Endothelial cell of umbilical vein (primary cell): ENCODE measurements at places on chromosomes 16 and 17. TPM values are rescaled to one million over a fixed set of nuclear protein-coding genes. Genes with fewer than 3 reads are reported as not detected.

- no peaks in the 10 kb centered on the region for H3K36me3 ChIP-seq
- no peak overlapping the region for H3K4me3 ChIP-seq
- no peak overlapping the region for H3K27ac ChIP-seq
- peaks cover 5% of the 10 kb centered on the region for H3K4me1 ChIP-seq
- H3K27me3 ChIP-seq, result peaks cover 22% of the 10 kb centered on the region
These were observed 1.1 kb upstream of the P2RX5 start for GRCh38 chr17:3697103-3697476.

Gene GAST
- not detected in 2 replicates for polyA plus RNA-seq

Gene DNAH3
- polyA plus RNA-seq, result not detected in 2 replicates

DNA sequence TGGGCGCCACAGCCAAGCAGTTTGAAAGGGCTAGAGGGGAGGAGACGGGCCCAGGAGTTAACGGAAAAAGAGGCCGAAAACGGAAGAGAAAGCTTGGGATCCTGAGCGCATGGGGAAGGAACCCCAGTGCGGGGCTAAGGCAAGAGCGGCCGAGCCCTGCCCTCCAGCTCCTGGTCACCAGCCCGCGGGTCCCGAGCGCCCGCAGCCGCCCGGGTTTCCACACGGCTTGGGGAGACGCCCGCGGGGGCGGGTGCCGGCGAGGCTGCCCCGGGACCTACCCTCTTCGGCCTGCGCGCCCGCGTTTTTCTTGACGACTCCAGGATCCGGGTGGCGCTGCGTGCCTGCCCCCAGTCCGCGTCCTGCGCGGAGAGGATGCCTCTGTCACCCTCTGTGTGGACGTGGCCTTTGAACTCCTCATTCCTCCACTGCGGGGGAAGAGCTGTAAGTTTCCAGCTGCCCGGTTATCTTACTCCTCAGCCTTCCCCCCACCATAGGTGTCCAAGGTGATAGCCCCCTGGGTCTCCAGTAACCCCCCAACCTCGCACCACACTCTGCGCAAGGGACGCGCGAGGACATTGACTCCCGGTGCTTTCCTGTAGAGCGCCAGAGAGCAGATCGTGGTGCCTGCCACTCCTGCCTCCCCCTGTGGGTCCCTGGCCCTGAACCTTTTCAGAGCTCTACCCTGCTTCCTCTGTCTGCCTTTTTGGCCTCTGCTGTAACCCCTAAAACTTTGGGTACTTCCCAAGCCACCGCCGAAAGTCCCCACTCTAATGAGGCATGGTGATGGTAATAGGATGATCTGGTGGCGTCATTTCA is 1.7 kb upstream of the CDH11 start:
- H3K27ac ChIP-seq, result no peak overlapping the region
- no peaks in the 10 kb centered on the region for H3K36me3 ChIP-seq
- H3K4me1 ChIP-seq, result peaks cover 24% of the 10 kb centered on the region
- no peaks in the 10 kb centered on the region for H3K27me3 ChIP-seq

DNA sequence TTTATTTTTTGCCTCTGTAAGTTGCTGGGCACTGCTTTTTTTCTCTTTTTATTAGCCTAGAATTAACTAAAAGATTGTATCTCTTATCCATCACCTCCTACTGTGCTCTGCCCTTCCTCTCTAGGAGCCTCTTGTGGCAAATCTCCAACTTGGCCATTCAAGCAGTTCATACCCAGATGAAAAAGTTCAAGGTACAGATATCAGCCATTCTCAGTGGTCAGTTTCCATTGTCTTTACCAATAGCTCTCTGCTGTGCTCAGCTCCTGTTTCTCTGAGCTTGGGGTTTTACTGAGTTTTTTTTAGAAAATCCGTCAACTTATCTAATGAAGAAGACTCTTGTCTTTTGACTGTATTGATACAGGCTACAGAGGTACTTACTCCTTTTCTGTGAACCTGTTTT is 15.6 kb downstream of the MOSMO start:
- H3K27me3 ChIP-seq, result no peaks in the 10 kb centered on the region
- no peak overlapping the region for H3K27ac ChIP-seq
- H3K4me3 ChIP-seq, result no peak overlapping the region
- no peak for DNase-seq
- H3K4me1 ChIP-seq, result peaks cover 59% of the 10 kb centered on the region
- no peaks in the 10 kb centered on the region for H3K36me3 ChIP-seq

Gene CCL13
- polyA plus RNA-seq, result not detected in 2 replicates

GRCh38 chr16:86768999-86769398 is 190.7 kb downstream of the FOXL1 start:
- peaks cover 11% of the 10 kb centered on the region for H3K27me3 ChIP-seq
- no peaks in the 10 kb centered on the region for H3K4me1 ChIP-seq
- H3K36me3 ChIP-seq, result no peaks in the 10 kb centered on the region
- no peak overlapping the region for H3K4me3 ChIP-seq

DNA sequence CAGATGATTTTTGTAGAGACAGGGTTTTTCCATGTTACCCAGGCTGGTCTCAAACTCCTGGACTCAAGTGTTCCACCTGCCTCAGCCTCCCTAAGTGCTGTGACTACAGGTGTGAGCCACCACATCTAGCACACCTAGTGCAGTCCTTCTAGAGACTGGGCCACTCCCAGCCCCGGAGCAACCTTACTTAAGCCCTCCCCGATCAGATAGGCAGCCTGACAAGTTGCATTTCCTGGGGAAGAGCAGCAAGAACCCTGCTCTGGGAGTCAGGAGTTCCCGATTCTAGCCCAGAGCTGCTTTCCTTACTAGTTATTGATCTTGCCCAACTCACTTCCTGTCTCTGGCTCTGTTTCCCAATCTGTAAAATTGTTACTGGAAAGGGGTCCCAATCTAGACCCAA is 7.0 kb upstream of the NAGLU start:
- H3K4me1 ChIP-seq, result peaks cover 9% of the 10 kb centered on the region
- no peak for DNase-seq
- H3K36me3 ChIP-seq, result no peaks in the 10 kb centered on the region
- H3K27me3 ChIP-seq, result no peaks in the 10 kb centered on the region

Gene PER1
- 12.1 and 13.6 TPM in 2 replicates for polyA plus RNA-seq

Gene C17orf107
- 0.68 and 0.86 TPM in 2 replicates for polyA plus RNA-seq

Gene RNFT1
- 7.0 and 10.7 TPM in 2 replicates for polyA plus RNA-seq

DNA sequence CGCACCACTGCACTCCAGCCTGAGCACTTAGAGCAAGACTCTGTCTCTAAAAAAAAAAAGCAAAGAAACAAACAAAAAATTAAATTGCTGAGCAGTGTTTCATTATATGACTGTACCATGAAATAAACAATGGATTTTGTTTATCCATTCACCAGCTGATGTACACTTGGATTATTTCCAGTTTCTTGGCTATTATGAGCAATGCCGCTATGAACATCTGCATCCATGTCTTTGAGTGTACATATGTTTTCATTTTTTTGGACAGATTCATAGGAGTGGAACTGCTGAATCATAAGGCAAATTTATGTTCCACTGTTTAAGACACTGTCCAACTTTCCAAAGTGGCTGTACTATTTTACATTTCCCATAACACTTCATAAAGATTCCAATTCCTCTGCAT is 8.0 kb downstream of the RNF157 start:
- H3K36me3 ChIP-seq, result no peaks in the 10 kb centered on the region
- no peak for DNase-seq
- H3K4me3 ChIP-seq, result no peak overlapping the region
- H3K27me3 ChIP-seq, result peaks cover 22% of the 10 kb centered on the region
- no peaks in the 10 kb centered on the region for H3K4me1 ChIP-seq

GRCh38 chr16:72766506-72766905 is 281.4 kb downstream of the ZFHX3 start:
- no peaks in the 10 kb centered on the region for H3K4me1 ChIP-seq
- no peaks in the 10 kb centered on the region for H3K36me3 ChIP-seq
- no peak overlapping the region for H3K27ac ChIP-seq
- no peak for DNase-seq

DNA sequence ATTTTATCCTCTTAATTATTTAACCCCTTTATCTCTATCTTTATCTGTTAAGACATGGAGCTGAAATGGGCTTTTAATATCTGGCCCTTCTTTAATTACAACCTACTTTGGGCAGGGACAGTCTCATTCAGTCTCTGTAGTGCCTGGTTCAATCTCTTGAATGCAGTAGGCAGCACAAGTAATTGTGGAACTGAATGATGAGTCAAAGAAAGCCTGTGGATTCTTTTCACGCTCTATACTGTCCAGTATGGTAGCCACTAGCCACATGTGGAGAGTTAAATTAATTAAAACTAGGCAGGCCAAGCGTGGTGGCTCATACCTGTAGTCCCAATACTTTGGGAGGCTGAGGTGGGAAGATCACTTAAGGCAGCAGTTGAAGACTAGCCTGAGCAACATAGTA is 9.3 kb downstream of the BPTF start:
- DNase-seq, result no peak
- no peaks in the 10 kb centered on the region for H3K27me3 ChIP-seq
- no peaks in the 10 kb centered on the region for H3K4me1 ChIP-seq
- H3K36me3 ChIP-seq, result no peaks in the 10 kb centered on the region

Gene ICAM2
- polyA plus RNA-seq, result 2,377 and 2,759 TPM in 2 replicates

DNA sequence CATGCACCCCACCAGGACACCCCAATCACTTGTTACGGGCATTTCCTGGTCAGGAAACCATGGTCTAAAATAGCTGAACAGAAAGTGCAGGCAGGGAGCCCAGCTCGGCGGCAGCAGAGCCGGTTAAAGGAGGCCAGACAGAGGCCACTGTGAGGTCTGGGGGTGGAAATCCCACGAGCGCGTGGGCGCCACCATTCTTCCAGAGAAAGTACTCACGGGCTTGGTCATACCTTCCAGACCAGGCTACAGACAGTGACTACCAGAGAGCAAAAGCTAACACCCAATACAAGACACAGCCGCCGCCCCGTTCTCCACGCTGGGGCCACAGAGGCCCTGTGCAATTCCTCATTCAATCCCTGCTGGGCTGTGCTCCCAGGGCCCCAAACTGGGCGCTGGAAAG is 11.9 kb downstream of the CEP131 start:
- H3K36me3 ChIP-seq, result no peaks in the 10 kb centered on the region
- H3K27me3 ChIP-seq, result no peaks in the 10 kb centered on the region
- H3K27ac ChIP-seq, result no peak overlapping the region
- DNase-seq, result no peak

DNA sequence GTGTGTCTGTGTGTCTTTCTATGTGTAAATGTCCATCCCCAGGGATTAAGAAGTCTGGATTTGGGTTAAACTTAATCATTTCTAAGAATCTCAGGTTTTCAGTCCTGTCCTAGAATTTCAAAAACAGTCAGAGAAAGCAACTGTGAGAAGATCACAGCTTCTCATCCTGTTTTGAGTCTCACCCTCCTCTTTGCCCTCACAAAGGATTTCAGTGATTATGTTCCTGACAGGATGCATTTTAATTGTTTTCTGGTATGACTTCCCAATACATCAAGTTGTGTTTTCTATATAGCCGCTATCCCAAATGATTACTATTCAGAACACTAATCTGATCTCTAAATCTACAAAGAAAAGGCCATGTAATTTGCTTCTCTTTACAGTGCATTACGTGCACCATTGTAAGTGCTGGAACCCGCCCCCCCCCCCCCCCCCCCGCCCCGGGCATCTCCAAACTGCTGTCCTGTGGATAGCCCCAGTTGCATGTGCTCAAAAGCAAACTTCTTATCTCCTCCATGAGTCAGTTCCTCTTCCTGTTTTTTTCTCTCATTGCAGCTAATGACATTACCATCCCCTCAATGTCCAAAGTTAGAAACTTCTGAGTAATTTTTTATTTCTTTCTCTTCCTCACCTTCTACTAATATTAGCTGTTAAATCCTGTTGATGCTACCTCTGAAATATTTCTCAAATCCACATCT is 73.9 kb downstream of the CDH13 start:
- no peaks in the 10 kb centered on the region for H3K36me3 ChIP-seq
- DNase-seq, result peak; percentile 84
- H3K27ac ChIP-seq, result peak overlapping the region; percentile 76
- H3K27me3 ChIP-seq, result no peaks in the 10 kb centered on the region

- H3K27ac ChIP-seq, result no peak overlapping the region
- no peaks in the 10 kb centered on the region for H3K4me1 ChIP-seq
- no peak overlapping the region for H3K4me3 ChIP-seq
- DNase-seq, result no peak
- no peaks in the 10 kb centered on the region for H3K27me3 ChIP-seq
These were observed 11.7 kb upstream of the C16orf95 start for GRCh38 chr16:87328846-87329245.

DNA sequence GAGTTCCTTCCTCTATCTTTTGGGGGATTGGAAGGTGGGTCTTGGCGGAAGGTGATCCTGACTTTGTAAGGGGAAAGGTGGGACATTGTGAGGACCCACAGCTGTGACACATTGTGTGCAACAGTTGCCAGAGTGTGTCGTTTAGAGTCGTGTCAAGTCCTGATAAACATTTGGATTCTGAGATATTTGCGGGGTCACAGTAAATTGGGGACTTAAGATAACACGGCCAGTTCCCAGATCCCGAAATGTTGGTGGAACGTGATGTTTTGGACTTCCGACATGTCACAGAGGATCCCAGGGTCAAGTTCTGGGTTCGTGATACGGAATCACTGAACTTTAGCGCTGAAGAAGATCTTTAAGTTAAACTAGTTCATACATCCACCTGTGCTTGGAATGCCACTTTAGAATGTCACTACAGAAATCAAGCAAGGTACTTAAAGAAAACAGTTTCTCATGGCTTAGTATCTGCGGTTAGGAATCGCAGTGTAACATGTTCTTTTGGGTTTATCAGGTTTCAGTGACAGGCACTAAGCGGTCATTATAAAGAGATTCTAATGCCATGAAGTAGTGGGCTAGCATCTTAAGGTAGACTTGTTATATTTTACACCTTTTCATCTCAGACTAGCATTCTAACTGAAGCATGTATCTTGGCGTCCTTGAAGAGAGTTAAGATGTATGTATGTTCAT is 815 bp downstream of the ATAD5 start:
- peak overlapping the region; percentile 60 for H3K27ac ChIP-seq
- DNase-seq, result peak; percentile 19
- no peaks in the 10 kb centered on the region for H3K36me3 ChIP-seq
- H3K27me3 ChIP-seq, result no peaks in the 10 kb centered on the region

Gene NUP88
- polyA plus RNA-seq, result 50.9 and 52.5 TPM in 2 replicates

DNA sequence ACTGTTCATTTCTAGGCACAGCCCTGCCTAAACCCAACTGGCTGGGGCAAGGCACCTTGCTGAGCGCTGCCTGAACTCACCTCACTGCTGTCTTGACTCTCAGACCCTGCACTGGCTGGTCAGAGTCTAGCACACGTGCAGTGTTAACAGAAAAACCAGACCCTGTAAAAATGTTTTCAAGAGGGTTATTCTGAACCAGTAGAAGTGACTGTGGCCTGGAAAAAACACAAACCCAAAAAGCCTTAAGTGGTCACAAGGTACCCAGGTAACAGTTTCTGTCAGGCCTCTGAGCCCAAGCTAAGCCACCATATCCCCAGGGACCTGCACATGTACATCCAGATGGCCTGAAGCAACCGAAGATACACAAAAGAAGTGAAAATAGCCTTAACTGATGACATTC is 6.1 kb upstream of the EIF4A3 start:
- H3K4me3 ChIP-seq, result no peak overlapping the region
- no peaks in the 10 kb centered on the region for H3K27me3 ChIP-seq
- H3K27ac ChIP-seq, result no peak overlapping the region
- H3K36me3 ChIP-seq, result no peaks in the 10 kb centered on the region
- DNase-seq, result no peak

DNA sequence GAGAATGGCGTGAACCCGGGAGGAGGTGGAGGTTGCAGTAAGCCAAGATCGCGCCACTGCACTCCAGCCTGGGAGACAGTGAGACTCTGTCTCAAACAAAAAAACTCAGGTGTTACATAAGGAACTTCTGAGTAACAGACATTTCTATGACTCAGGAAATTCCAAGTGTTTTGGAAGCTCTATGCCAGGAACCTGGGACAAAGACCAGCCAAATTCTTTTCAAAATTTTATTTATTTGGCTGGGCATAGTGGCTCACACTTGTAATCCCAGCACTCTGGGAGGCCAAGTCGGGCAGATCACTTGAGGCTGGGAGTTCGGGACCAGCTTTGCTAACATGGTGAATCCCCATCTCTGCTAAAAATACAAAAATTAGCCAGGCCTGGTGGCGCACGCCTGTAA is 5.2 kb upstream of the SH2B1 start:
- no peaks in the 10 kb centered on the region for H3K27me3 ChIP-seq
- no peak overlapping the region for H3K27ac ChIP-seq
- H3K4me3 ChIP-seq, result no peak overlapping the region
- H3K4me1 ChIP-seq, result no peaks in the 10 kb centered on the region
- no peaks in the 10 kb centered on the region for H3K36me3 ChIP-seq
